Tibial artery (tissue), 4 donors: ENCODE measurements at places on chromosomes 12 and 14.

GRCh38 chr12:93139028-93139665 is 210.1 kb upstream of the EEA1 start:
- H3K27me3 ChIP-seq: no peaks in the 10 kb centered on the region
- no peaks in the 10 kb centered on the region for H3K36me3 ChIP-seq
- no peak for DNase-seq
- peaks cover 8% of the 10 kb centered on the region for H3K4me1 ChIP-seq
- H3K4me3 ChIP-seq: no peak overlapping the region
- no peak overlapping the region for H3K27ac ChIP-seq

GRCh38 chr12:59724011-59724695 is 128.3 kb downstream of the SLC16A7 start:
- H3K4me1 ChIP-seq: no peaks in the 10 kb centered on the region
- no peaks in the 10 kb centered on the region for H3K27me3 ChIP-seq
- no peak overlapping the region for H3K4me3 ChIP-seq
- H3K27ac ChIP-seq: no peak overlapping the region
- no peaks in the 10 kb centered on the region for H3K36me3 ChIP-seq

GRCh38 chr14:62921466-62921865 is 123.8 kb downstream of the KCNH5 start:
- no peak overlapping the region for H3K4me3 ChIP-seq
- no peak overlapping the region for H3K27ac ChIP-seq
- no peaks in the 10 kb centered on the region for H3K4me1 ChIP-seq

DNA sequence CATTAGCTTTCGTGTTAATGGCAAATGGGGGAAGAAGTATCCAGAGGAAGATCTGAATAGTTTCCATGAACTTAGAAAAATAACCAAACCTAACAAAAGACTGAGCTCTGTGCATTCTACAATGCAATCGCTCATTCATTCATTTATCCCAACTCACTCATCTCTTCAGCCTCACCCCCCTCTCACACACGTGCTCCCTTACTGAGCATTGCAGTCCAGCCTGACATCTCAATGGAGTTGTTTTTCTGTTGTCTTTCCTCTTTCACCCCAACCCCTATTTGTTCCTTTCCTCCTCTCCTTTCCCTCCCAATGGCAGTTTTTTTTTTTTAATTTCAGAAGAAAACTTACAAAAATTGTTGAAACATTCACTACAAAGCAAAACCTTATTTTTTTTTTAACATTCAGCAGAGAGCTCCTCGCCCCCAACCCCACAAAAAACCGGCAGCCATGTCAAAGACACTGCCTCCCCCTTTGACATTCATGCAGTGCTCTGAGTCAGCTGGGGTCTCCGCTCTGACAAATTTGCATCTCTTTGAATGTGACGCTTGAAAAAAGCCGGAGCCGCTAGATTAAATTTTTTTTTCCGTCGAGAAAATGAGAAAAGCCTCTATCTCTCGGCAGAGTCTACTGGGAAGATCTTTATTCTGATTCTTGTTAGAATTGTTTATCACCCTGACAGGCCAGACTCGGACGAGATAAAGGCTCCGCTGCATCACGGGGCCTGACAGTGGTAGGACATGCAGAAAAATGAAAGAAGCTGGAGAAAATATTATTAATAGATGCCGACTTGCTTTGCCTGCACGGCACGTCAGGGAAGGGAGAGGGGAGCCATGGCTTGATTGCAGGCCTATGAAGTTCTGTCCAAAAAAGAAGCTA is 775.6 kb downstream of the VRK1 start:
- no peak overlapping the region for H3K27ac ChIP-seq
- H3K4me1 ChIP-seq: no peaks in the 10 kb centered on the region
- no peaks in the 10 kb centered on the region for H3K27me3 ChIP-seq
- DNase-seq: no peak
- no peaks in the 10 kb centered on the region for H3K36me3 ChIP-seq

- H3K36me3 ChIP-seq: no peaks in the 10 kb centered on the region
- H3K27me3 ChIP-seq: no peaks in the 10 kb centered on the region
- no peak overlapping the region for H3K27ac ChIP-seq
These were observed 22.3 kb upstream of the HECTD1 start for GRCh38 chr14:31229638-31230572.

DNA sequence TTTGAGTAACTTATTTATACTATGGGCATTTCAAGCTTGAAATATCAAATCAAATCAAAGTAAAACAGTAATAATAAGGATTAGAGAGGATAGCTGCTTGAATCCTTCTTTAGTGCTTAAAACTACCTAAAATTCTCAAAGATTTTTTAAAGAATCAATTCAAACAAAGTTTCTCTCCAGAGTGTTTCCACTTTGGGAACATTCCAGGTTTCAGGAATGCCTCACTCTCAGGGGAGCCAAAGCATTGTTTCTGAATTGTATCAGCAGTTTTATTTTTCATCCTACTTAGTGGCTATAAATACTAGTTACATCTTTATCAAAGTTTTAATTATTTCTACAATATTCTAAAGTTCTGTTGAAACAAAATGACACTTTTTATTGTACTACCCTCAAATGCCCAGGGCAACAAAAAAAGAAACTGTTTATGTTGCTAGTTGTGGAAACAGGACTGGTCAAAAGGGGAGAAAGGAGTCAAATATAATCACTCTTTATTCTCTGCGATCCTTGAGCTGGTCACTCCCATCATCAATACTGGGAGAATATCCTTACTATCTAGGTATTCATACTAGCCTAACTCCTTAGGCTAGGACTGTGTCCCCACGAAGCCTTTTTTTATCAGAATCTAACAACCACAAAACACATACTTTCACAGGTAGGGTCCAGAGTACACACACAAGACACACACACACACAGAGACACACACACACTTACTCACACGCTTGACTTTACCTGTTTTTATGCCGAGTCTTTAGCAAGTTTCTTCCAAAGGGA is 598 bp downstream of the RASSF9 start:
- peak overlapping the region; percentile 56 for H3K4me3 ChIP-seq
- no peak for DNase-seq
- H3K4me1 ChIP-seq: no peaks in the 10 kb centered on the region
- peak overlapping the region; percentile 82 for H3K27ac ChIP-seq

- H3K27me3 ChIP-seq: no peaks in the 10 kb centered on the region
- peaks cover 52% of the 10 kb centered on the region for H3K4me1 ChIP-seq
- DNase-seq: peak; percentile 94
- H3K4me3 ChIP-seq: no peak overlapping the region
These were observed 175.3 kb downstream of the TSPAN9 start for GRCh38 chr12:3252450-3252891.

DNA sequence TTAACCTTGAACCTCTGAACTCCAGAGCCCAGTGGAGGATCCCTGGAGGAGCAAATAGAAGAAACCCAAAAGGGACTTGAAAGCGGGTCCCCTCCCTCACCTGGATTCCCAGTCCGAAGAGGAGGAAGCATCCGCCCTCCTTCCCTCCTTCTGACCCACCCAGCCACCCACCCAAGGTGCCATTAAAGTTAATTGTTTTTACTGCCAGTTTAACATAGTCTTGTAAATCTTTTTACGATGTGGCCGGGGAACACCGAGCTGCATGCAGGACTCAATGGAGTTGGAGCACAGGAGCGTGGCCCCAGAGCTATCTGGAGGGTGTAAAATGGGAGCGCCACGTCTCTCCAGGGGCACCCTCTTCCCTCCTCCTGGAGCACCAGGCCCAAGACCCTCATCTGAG is 49.9 kb upstream of the TBX3 start:
- H3K27me3 ChIP-seq: peaks cover 49% of the 10 kb centered on the region
- H3K4me1 ChIP-seq: peaks cover 6% of the 10 kb centered on the region
- H3K27ac ChIP-seq: no peak overlapping the region
- no peaks in the 10 kb centered on the region for H3K36me3 ChIP-seq
